ENCODE measurements at places on chromosomes 1 and 21. TPM values are rescaled to one million over a fixed set of nuclear protein-coding genes. Genes with fewer than 3 reads are reported as not detected.

AMY2A gene
- not detected for total RNA-seq

DNA sequence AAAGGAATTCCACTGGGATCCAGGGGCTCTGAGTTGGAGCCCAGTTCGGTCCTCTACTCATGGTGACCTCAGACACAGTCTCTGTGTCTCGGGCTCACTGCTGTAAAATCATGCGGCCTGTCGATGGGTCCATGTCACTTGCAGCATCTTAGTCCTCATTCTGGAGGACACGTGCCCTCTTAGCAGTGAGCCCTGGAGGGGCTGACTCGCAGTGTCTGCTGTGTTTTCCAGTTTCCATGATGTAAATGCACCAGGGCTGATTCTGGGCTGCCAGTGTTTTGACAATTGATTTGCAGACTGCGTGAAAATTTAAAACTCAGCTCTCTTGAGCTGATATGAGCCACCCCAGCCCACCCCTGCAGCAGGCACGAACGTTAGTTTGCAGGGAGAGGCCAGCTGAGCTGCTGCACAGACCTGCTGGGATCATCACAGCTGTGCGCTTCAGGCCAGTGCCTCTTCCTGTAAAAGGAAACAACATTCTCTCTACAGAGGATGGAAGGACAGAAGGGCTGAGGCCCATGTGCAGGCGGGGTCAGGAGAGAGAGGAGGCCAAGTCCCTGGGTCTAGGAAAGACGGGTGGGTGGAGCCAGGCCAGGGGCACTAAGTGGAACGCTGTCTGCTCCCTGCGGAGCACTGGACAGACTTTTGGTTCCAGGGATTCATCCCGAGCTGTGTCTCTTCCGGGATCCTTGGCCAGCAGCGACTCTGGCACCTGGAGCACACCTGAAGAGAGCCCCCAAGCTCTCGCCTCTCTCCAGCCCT lies 42.6 kb downstream of the RSPH1 start:
- no peaks in the 10 kb centered on the region for H3K4me1 ChIP-seq
- H3K36me3 ChIP-seq, result no peaks in the 10 kb centered on the region
- H3K27ac ChIP-seq, result no peak overlapping the region
- H3K27me3 ChIP-seq, result no peaks in the 10 kb centered on the region

ANKRD35 gene
- total RNA-seq, result 1.4 TPM

GRCh38 chr1:89900791-89901708 lies 80.2 kb downstream of the LRRC8D start:
- no peak overlapping the region for H3K4me3 ChIP-seq
- no peaks in the 10 kb centered on the region for H3K27me3 ChIP-seq
- no peaks in the 10 kb centered on the region for H3K36me3 ChIP-seq
- no peak overlapping the region for H3K27ac ChIP-seq
- H3K4me1 ChIP-seq, result peaks cover 44% of the 10 kb centered on the region
- DNase-seq, result no peak

RIPPLY3 gene
- total RNA-seq, result not detected

DNA sequence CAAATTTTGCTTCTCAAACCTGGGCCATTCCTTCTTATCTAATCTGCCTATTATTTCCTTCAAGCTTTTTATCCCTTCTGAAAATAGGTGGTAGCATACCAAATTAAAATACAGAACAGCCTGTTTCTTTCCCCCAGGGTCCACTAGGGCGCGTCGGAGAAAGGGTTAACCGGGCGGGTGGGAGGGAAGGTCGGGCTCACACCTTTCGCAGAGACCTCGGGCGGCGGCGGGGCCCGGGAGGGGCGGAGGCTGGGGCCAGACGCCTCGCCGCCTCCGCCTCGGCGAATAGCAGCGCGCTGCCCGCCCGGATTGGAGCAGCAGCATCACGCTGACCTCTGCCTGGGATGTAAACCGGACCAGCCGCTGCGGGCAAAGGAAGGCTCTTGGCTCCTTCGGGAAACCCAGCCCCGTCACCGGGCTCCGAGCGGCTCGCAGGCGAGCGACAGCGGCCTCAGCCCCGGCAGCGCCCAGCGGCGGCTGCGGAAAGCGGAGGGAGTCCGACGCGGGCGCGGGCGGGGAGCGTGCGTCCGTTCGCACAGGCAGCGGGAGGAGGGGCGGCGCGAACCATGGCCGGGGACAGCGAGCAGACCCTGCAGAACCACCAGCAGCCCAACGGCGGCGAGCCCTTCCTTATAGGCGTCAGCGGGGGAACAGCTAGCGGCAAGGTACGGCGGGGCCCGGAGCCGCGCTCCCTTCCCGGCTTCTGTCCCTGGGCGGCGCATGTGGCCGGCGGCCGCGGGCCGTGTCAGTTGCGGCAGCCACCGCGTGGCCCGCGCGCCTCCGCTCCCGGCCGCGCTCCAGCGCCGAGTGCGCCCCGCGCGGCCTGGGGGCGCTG lies at the start of gene UCK2:
UCK2 (plus strand) TSS at position 347 of the 835 bp plus-strand sequence; CDS start at position 567, 220 bp downstream.
- peaks cover 21% of the 10 kb centered on the region for H3K4me1 ChIP-seq
- peak within 1 kb of the TSS; percentile 91 for H3K27ac ChIP-seq
- peak within 1 kb of the TSS; percentile 81 for H3K4me3 ChIP-seq
- peak; percentile 99 for DNase-seq
- no peaks in the 10 kb centered on the region for H3K36me3 ChIP-seq

LMX1A gene
- total RNA-seq, result not detected

DNA sequence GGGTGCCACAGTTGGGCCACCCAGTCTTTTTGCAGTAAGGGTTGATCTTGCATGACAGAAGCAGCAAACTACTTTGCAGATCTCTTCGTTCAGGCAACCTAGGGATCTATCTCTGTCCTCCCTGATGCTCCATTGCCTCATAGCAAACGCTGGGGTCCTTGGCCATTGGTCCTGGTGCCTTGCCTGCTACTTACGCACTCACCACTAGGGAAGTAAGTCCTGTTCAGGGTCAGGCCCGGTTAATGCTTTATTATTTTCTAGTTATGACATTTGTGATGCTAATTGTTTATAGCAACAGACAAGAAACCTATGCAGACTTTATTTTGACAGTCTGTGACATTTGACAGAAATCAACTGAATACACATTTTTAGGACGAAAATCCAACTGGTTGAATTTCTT lies 326.5 kb upstream of the FMN2 start:
- no peaks in the 10 kb centered on the region for H3K27me3 ChIP-seq
- H3K4me3 ChIP-seq, result no peak overlapping the region
- no peaks in the 10 kb centered on the region for H3K4me1 ChIP-seq
- no peaks in the 10 kb centered on the region for H3K36me3 ChIP-seq
- DNase-seq, result no peak

SHCBP1L gene
- total RNA-seq, result not detected

DNAJC28 gene
- total RNA-seq, result 4.0 TPM

DNA sequence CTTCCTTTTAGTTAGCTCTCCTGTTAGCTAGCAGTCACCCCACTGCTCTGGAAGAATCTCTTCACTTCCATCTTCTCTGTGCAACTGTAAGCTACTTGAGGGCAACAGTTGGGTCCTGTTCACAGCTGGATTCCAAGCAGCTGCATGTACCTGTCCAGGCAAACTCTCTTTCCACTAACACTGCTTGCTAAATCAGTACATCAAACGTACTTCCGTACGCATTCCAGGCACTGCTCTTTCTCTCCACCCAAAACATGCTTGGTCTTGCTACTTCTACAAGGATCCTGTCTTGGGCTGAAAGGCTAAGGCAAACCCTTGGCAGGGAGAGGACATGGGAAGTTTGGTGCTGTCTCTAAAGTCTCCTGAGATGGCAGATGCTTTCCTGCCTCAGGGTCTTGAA lies 139.2 kb upstream of the CACNA1E start:
- no peaks in the 10 kb centered on the region for H3K27me3 ChIP-seq
- H3K4me1 ChIP-seq, result no peaks in the 10 kb centered on the region
- H3K27ac ChIP-seq, result no peak overlapping the region
- DNase-seq, result no peak
- no peak overlapping the region for H3K4me3 ChIP-seq
- H3K36me3 ChIP-seq, result no peaks in the 10 kb centered on the region

- peak overlapping the region; percentile 92 for H3K4me3 ChIP-seq
- no peak for DNase-seq
- H3K27ac ChIP-seq, result peak overlapping the region; percentile 94
- H3K36me3 ChIP-seq, result peaks cover 5% of the 10 kb centered on the region
- peaks cover 25% of the 10 kb centered on the region for H3K4me1 ChIP-seq
- no peaks in the 10 kb centered on the region for H3K27me3 ChIP-seq
Measured at GRCh38 chr1:46302641-46303037, 777 bp downstream of the LRRC41 start.

GRCh38 chr1:19602486-19602885 lies 41.6 kb upstream of the NBL1 start:
- H3K27ac ChIP-seq, result no peak overlapping the region
- H3K27me3 ChIP-seq, result no peaks in the 10 kb centered on the region
- H3K4me3 ChIP-seq, result no peak overlapping the region
- DNase-seq, result no peak
- peaks cover 13% of the 10 kb centered on the region for H3K36me3 ChIP-seq
- peaks cover 24% of the 10 kb centered on the region for H3K4me1 ChIP-seq

MYCL gene
- total RNA-seq, result 0.88 TPM

DNA sequence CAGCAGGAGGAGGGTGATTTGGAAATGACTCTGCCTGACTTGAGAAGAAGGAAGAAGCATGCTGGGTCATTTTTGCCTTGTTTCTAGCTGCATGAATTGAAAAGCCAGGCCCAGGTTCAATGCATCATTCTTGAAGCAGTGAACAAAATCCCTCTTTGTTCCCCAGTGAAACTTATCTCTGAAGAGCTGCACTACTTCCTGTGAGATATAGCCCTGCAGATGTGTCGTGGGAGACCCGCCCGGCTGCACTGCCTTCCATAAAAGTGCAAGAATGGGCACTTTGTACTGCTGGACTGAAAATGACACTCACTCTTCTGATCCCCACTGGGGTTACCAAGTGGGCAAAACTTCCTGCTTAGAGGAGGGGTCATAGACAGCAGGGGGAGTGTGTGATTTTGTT lies 249.2 kb upstream of the NFIA start:
- no peaks in the 10 kb centered on the region for H3K36me3 ChIP-seq
- no peak overlapping the region for H3K4me3 ChIP-seq
- H3K27ac ChIP-seq, result no peak overlapping the region
- H3K27me3 ChIP-seq, result peaks cover 3% of the 10 kb centered on the region
- DNase-seq, result no peak
